ENCODE measurements at places on chromosomes 16 and 17.

GRCh38 chr16:11245988-11246387, 10.0 kb downstream of the SOCS1 start:
- DNase-seq, result no peak

- DNase-seq, result peak; percentile 32
These were observed 7.1 kb upstream of the ORAI3 start for GRCh38 chr16:30941600-30942425.

DNA sequence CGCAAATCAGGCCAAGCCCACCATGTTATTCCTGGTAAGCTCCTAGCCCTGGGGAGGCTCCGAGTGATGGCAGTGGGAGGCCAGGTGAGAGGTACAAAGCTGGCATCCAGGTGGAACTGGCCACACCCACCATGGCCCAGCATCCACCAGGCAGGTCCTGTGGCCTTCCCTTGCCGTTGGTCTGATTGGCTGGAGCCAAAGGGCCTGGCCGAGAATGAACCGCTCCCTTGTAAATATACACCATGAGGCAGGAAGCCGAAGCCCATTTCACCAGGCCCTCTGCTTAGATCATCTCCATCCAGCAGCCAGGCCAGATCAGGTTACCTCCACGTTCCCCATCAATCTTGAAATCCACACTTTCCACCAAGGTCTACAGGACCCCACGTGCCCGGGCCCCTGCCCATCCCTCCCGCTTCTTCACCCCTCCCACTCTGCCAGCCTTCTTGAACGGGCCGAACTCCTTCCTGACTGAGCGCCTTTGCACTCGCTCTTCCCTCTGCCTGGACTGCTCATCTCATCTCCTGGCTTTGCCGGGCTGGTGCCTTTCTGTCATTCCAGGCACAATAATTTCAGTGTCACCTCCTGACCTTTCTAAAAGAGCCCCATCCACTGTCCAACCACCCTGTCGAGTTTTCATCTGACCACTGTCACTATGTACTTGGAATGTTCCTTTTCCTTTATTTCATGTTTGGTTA, 5.8 kb downstream of the SOCS1 start:
- DNase-seq, result no peak

DNA sequence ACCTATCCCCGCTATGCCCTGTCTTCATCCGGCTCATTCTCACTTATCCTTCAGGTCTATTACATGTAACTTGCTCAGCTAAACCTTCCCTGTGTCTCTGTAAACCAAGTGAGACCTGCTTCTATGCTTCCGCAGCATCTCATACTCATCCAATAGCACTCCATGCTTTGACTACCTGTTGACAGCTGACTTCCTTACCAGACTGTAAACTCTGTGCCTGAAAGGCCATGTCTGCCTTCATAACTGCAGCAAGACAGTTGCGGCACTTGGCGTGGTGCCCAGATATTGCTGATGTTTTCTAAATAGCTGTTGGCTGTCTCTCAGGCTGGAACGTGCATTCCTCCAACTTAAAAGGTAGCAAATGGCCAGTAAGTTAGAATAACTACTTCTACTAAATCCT, 1.8 kb upstream of the OR1E1 start:
- no peak for DNase-seq

DNA sequence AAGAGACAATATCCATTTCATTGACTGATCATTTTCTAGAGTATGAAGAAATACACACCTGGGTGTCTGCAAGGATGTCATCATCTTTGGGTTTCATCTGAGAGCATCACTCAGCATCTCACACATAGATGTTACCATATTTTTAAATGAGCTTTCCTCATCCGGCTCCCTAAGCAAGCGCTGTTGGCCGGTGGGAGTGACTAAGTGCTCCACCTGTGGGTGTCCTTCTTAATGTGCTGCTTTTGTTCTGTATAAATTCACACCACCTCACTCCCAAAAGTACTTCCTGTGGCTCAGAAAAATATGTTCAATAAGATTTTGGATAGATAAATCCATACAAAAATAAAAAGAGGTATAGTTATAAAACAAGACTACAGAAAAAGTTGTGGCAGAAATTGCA, 7.4 kb downstream of the SSTR2 start:
- DNase-seq, result no peak

- DNase-seq, result no peak
These were observed 1.7 kb downstream of the VWA3A start for GRCh38 chr16:22093996-22094395.

- DNase-seq, result no peak
These were observed 57.9 kb downstream of the RTN4RL1 start for GRCh38 chr17:1967213-1967612.

- DNase-seq, result no peak
These were observed 45.0 kb downstream of the SYNRG start for GRCh38 chr17:37564252-37564651.

DNA sequence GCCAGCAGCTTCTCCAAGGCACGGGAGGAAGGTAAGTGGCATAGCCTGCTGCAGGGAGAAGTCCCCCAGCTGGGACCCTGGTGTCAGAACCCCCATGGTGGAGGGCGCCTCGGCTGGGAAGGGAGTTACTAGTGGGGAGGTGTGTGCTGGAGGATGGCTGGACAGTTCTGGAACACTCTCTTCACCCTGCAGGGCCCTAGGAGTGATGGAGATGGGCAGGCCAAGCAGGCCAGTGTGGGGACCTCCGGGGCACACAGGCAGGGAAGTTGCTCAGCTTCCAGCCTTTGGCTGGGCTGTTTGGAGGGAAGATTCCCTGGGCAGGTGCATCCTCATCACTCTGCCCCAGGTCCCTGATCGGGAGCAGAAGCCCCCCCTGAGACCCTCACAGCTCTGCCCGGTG, 696 bp downstream of the C17orf99 start:
- no peak for DNase-seq

GRCh38 chr17:77450742-77451244, 310.0 kb downstream of the SEC14L1 start:
- DNase-seq, result no peak

- DNase-seq, result no peak
These were observed 210.0 kb downstream of the FTO start for GRCh38 chr16:53913920-53914319.

DNA sequence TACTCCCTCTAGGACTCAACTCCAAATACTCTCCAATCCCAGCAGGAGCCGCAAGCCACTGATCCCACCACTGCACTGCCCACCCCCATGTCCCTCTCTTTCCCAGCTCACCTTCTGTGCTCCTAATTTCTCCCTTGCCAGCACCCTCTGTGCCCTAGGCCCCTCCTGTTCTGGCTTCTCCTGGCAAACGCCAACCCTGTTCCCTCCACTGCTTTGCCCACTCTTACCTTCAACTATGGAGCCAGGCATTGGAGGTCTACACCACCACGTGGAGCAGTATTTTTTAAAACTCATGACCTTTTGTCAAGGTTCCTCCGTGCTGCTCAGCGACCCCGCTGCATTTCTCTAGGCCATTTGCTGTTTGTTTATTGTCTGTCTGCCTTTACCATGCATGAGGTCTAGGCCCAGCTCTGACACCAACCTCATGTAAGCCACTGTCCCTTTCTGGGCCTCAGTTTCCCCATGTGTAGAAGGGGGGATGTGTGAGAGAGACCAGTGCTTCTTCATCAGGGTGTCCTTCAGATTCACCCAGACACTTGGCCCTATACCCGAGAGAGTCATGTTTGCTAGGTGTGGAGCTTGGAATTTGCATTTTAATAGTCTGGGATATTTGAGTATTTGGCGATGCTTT, 4.6 kb downstream of the CCDC102A start:
- DNase-seq, result no peak

DNA sequence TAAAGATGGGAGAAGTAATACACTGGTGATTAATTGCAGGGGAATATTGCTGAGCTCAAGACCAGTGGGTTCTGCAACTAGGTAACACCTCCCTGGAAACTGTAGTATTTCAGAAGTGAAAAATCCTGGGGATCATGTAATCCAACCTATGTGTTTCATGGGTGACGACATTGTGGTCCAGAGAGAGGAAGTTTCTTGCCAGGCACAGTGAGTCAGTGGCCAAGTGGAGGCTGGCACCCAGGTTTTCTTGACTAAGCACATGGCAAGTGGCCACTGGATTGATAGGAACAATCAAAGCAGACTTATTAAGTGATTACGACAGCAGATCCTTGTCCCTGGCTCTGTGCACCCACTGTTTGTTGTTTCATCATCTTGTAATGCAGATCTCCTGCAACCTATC, 14.6 kb upstream of the CIITA start:
- no peak for DNase-seq

- peak; percentile 98 for DNase-seq
These were observed 108.0 kb upstream of the CIBAR2 start for GRCh38 chr16:85220125-85220839.

DNA sequence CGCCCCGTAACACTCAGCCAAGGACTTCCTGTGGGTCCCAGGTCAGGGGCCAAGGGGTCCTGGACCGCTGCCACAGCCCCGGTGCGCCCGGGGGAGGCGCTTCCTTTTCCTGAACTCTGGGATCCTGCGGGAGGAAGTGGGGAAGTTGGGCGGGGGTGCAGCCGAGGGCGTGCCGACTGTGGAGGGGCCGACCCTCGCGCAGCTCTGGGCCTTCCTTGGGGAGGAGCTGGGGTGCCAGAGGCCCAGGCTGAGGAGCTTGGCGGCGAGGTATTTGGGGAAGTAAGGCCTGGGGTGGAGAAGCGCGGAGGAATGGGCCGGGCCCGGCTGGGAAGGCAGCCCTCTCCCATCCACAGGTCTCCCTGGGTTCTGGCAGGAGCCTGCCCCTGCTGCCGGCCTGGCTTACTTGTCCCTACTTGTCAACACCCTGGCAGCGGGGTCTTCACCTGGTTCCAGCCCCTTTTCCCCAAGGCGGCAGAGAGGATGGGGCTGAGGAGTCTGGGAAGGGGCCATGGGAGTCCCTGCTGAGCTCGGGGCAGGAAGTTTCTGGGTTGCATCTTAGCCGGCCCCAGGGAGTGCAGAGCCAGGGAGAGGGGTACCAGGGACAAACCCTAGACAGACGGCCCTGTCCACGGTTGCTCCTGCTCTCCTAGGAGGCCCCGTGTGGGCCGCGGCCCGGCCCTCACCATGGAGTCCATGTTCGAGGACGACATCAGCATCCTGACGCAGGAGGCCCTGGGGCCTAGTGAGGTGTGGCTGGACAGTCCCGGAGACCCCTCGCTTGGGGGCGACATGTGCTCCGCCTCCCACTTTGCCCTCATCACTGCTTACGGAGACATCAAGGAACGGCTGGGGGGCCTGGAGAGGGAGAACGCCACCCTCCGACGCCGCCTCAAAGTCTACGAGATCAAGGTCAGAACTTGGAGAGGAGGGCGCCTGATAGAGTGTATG, 1.7 kb downstream of the TBKBP1 start:
- no peak for DNase-seq

DNA sequence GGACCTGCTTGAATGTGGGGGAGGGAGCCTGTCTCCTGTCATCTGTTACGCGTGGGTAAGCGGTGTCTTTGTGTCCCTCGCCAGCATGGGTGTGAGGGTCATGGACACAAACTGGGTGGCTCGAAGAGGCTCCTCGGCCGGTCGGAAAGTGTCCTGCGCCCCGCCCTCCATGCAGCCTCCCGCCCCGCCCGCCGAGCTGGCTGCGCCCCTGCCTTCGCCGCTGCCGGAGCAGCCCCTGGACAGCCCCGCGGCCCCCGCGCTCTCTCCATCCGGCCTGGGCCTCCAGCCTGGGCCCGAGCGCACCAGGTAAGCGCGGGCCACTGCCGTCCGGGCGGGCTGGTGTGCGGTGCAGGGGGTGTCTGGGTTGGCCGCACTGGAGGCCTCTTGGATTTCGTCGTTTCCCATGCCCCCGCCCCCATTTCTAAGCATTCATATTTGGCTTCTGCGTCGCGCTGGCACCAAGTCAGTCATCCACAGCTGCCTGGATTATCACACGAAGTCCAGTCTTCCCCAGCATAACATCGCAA, 43.8 kb downstream of the ELAC2 start:
- DNase-seq, result no peak
